ENCODE measurements at places on chromosomes 5 and 9.

DNA sequence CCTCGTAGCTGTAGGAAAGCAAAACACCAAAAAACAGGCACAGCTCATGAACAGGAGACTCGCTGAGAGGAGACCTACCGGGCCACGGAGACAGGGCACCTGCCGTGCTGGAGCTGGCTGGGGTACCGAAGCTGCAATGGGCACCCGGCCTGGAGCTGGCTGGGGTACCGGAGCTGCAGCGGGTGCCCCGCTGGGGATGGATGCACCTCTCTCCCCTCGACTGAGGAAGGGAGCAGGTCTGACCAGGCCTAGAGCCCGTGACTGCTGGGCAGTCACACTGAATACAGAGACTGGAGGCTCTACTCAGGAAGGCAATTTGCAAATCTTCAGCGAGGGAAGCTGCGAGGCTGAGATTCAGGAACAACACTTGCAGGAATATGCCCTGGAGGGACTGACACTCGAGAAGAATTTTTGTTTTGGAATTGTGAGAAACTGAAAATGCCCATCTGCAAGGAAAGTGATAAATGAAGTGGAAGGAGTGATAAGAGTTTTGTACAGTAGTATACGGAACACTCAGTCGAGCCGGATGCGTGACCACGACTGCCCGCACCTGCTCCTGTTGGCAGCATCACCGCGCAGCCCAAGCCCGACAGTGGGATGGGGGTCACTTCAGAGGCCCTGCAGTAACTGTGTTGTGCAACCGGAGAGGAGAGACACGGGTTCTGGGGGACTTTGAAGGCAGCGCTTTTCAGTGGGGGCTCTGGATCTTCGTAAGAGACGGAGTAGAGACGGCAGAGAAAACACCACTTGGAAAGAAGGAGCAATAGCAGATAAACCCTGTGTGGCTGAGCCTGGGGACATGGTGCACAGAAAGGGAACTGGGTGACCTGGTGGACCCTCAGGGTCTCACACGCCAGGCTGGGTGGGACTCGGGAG lies 27.9 kb upstream of the LPCAT1 start:
- no peak for DNase-seq

- DNase-seq = no peak
These were observed 622.0 kb upstream of the DAB2 start for GRCh38 chr5:40046792-40047191.

DNA sequence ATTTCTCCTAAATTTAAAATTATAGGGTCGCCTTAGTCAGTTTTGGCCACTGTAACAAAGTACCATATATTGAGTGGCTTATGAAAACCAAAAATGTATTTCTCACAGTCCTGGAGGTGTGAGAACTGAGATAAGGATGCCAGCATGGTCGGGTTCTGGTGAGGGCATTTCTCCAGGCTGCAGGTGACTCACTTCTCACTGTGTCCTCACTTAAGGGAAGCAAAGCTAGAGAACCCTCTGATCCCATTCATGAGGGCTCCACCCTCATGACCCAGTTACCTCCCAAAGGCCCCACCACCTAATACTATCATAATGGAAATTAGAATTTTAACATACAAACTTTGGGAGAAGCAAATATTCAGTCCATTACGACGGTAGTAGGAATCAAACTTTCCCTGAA lies 75.1 kb upstream of the FBN2 start:
- no peak for DNase-seq

DNA sequence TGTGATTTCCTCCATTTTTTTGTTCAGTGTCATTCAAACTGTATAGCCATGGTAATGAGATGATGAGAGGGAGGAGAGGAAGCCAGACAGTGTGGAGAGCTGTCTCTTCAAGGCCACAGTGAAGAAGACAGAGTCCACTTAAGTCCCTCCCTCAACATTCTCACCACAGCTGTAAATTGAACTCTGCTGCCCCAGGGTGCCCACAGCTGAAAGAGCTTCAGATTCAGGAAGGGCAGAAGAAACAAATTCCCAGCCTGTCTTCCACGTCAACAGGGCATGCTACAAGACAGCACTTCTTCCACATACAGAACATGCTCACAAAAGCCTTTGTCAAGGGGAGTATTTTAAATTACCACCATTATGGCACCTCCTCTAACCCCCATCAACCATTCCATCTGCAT lies 100.4 kb downstream of the KLHL3 start:
- DNase-seq = no peak

DNA sequence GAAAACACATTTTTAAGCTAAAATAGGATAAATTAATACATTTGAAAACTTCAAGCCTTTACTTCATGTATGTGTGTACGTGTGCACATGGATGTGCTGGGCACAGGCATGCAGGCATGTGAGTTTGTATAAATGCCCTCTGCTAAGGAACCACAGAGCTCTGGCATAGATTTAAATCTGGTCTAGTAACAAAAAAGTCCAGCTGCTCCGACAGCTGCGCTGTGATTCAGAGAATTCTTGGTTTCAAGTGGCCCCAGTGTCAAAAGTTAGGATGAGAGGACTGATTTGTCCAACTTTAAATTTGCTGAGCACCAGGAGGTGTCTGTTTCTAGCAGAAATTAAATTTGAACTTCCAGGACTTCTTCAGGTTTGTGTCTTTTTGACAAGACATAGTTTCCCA lies 203.7 kb upstream of the TUT7 start:
- DNase-seq = no peak

DNA sequence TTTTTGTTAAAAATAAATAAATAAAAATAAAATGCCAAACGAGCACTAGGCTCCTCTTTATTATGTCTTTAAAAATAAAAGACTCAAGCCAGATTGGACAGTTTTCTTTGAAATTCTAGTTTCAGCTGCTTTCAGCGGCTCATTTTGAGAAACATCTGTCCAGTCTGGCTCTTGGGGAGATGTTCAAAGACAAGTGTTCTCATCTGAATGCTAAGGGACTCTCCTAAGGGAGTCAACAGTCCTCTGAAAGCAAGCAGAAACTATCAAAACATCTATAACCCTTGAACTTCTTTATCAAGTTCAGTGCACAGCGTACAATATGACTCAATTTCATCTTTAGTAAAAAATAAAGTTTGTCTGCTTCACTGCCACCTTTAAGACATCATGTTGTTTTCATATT lies 886.2 kb upstream of the DMAC1 start:
- no peak for DNase-seq

GRCh38 chr5:138466900-138467710 lies 1.8 kb downstream of the EGR1 start:
- no peak for DNase-seq

GRCh38 chr5:16805486-16805885 lies 130.6 kb downstream of the MYO10 start:
- no peak for DNase-seq

DNA sequence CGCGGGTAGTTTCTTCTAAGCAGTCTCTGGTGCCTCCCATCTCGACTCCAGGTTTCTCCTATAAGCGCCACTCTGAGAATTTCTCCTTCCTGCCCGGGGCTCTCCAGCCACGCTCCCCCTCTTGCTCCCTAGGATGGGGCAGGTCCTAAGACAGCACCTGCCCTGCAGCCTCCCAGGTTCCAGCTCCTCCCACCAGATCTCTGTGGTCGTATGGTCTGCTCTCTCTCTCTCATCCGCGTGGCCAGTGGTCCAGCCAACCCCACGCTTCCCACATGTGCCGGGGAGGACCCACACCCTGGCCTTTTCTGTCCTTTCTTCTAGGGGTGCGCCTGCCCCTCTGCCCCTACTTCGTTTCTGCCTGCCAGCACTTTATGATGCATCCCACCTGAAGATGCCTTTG lies 40.5 kb downstream of the MVB12B start:
- DNase-seq = no peak

DNA sequence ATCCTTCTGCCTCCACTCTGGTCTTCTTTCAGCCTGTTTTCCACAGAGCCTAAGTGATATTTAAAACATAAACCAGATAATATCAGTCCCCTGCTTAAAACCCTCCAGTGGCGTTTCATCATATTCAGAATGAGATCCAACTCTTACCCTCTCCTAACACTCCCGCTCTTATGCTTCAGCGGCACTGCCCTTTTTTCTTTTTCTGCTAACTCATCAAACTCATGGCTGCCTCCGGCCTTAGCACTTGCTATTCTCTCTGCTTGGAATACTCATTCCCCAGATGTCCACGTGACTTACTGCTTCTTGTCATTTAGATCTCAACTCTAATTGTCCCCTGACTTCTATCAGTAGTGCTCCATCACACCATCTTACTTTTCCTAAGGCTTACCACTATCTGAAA lies 73.6 kb downstream of the PIP5K1B start:
- no peak for DNase-seq

DNA sequence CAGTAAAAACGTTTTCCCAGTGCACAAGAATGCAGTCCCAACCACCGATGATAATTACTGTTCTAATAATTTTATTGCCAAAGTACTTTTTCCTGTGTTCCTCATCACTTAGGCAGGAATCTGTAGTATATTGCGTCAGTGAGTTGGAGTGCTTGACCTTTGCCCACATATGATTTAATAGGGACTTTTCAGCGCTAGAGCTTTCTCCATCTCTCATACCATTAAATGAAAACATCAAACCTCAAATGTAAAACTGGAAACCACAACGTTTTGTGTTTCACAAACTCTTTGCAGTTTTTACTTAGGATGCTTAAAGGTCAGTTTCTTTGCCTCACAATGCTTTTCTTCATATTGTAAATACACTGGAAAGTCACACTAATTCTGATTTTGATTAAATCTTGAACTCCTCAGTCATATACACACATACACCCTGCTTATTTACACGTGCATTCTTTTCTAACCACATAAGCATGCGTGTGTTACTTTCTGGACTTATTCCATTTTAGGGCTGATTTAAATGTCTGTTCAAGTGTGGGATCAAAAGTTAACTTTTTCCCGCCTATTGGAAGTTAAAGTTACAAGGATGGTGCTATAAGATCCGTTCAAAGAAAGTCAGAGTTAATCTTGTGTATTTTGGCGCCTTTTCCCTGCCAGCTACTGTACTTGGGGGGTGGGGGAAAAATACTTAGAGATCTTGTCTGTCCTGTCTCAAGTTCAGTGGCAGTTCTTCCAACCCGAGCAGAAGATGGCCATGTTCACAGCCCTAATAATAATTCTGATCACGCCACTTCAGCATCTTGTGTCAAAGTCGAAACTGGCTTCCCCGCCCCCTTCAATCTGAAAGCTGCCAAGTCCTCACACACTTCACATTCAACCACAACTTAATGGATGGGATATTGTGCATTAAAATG lies 6.6 kb upstream of the NFIB start:
- DNase-seq = no peak

- no peak for DNase-seq
These were observed 12.6 kb downstream of the MGAT1 start for GRCh38 chr5:180790020-180790419.

DNA sequence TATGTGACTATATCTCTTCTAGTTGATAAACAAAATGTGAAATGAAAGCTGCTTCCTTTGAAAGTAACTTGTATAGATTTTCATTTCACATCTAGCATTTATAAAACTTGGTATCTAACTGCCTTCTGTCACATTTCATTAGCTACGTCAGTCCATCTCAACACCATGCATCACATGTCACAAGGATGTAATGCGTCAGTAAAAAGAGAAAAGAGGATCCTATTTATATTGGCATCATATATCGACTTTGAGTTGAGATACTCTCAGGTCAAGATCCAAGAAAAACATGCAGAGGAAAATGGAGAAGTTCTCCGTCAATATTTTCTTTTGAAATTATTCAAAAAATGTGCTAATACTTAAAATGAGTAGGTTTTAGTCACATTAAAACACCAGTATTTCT lies 1211.2 kb downstream of the EFNA5 start:
- no peak for DNase-seq

GRCh38 chr9:136185596-136186366 lies 19.1 kb downstream of the LHX3 start:
- no peak for DNase-seq

- peak; percentile 42 for DNase-seq
These were observed 15.1 kb downstream of the GPSM1 start for GRCh38 chr9:136342181-136343120.

DNA sequence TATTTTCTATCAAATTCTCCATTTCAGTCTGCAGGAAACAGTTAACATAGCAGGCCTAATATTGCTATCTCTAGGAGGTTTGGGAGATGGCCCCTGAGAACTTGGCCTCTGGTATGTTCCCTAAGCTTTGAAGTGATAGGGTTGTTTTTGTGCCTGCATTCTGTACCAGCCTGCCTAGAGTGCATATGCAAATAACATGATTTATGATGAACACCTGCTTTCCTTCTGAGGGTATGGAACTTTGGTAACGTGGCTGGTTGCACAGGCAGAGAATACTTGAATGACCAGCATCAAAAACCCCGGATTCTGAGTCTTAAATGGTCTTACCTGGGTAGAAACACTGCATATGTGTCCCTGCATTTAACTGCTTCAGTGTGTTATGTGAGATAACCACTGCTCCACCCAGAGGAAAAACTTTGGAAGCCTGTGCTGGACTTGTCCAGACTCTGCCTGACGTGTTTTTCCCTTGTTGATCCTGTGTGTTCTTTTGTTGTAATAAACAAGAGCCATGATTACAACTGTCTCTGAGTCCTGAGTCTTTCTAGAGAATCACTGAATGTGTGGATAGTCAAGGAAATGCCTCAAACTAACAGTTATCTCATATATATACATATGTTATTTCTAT lies 111.3 kb upstream of the ABCA1 start:
- DNase-seq = no peak

DNA sequence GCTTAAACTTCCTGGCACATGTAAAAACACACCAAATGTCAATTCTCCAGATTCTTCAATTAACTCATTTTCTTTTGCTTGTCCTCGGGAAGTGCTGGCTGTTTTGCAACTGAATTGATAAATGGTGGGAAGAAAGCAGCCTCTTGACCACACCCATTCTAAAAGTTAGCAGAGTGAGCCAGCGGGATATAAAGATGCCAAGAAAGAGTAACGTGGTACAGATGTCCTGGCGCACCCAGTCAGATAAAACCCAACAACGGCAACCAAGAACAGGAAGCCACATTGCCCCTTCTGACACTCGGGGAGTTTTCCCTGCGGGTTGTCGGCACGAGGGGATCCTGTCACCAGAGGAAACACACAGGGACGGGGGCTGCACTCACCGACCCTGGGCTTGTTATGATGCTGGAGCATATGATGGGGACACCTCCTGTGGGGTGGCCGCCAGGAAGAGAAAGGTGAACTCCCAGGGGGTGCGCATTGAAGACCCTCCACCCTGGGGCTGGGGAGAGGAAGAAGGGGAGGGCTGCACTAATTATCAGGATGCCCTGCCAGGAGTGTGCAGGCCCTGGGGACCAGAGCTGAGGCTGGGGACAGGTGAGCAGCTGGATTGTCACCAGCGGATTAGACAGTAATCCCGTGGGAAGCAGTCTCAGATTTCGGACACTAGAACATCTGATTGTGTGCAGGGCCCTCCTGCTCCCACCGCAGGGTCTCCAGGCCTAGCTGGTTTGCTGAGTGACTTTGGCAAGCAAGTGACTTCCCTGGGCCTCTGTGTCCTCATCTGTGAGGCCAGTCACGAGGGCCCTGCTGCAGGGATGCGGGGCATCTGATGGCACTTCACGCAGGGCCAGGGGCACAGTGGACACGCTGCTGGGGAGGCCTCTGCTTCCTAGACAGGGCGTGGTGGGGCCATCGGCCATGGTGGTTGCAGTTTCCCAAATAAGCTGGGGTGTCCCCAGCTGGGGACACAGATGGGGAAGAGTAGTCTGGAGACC lies 59.2 kb downstream of the CRB2 start:
- no peak for DNase-seq

Data from activated CD4-positive, alpha-beta T cell treated with anti-CD3 and anti-CD28 coated beads, Interleukin-2, amount 50 U/mL, for 24 hours (primary cell).